ENCODE measurements at places on chromosomes 12 and 14. TPM values are rescaled to one million over a fixed set of nuclear protein-coding genes. Genes with fewer than 3 reads are reported as not detected.

- no peak for DNase-seq
These were observed 141.7 kb upstream of the DAAM1 start for GRCh38 chr14:59046746-59047145.

GRCh38 chr12:75805320-75805719 lies 226.3 kb downstream of the PHLDA1 start:
- DNase-seq = no peak

GRCh38 chr14:68676511-68676943 lies 116.3 kb downstream of the ZFP36L1 start:
- no peak for DNase-seq

DNA sequence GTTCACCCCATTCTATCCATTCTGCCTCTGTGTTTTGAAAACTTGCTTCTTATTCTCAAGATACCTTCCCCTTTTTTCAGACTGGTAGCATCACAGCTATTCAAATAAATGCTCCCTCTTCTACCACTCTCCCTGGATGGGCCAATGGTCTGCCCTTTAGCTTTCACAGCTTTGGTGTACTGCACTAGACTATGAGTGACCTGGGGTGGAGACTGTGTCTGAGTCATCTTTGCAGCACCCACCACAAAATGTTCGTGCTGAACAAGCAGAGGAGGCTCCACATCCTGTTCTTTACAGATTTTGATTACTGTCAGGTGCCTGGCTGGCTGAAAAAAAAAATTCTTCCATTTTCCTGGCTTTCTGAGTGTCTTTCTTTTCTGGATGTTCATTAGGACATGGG lies 1104.1 kb upstream of the TMEM132C start:
- peak; percentile 66 for DNase-seq

DNA sequence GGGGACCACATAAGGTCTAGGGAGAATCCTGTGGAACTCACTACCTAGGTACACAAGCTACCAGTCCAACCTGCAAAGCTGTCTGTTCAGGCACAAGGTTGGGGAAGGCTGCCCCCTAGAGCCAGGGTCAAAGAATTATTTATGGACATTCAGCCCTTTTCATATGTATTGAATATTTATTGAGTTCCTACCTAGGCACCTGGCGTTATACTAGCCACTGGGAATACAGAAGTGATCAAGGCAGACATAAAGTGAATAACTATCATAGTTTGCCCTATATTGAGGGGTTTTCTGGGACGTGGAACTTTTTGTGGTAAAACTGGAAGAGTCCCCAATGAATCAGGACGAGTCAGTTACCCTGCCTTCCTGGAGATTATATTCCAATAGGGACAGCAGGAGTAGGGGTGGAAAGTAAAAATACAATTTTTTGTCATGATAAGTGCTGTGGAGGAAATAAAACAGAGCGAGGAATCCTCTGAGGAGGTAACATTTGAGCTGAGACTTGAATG lies 5.8 kb upstream of the SLC48A1 start:
- DNase-seq = no peak

GRCh38 chr14:88143810-88144209 lies 138.9 kb downstream of the GPR65 start:
- no peak for DNase-seq

DNA sequence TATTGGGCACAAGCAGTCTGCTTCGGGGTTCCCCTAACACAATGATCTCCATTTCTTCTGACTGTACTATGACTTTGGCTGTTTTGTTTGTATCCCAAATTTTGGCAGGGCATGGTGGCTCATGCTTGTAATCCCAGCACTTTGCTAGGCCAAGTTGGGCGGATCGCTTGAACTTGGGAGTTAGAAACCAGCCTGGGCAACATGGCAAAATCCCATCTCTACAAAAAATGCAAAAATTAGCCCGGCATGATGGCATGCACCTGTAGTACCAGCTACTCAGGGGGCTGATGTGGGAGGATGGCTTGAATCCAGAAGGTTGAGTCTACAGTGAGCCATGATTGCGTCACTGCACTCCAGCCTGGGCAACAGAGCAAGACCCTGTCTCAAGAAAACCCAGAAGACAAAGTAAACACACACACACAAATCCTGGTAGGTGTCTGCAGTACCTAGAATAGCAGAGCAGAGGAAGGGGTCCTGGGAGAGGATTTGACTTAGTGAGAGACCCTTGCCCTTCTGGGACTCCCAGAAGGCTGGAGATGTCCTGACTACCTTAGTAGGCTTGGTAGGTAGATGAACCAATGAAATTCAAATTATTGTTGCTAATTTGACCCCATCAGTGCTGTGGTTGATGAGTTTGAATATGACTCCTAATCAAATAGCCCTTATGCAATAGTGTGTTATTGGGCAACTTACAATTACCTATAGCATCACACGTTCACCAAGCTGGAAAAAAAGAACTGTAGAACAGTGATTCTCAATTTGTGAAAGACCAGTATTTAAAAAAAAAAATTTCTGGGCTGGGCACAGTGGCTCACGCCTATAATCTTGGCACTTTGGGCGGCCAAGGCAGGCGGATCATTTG lies 6.8 kb upstream of the AEBP2 start:
- no peak for DNase-seq

DNA sequence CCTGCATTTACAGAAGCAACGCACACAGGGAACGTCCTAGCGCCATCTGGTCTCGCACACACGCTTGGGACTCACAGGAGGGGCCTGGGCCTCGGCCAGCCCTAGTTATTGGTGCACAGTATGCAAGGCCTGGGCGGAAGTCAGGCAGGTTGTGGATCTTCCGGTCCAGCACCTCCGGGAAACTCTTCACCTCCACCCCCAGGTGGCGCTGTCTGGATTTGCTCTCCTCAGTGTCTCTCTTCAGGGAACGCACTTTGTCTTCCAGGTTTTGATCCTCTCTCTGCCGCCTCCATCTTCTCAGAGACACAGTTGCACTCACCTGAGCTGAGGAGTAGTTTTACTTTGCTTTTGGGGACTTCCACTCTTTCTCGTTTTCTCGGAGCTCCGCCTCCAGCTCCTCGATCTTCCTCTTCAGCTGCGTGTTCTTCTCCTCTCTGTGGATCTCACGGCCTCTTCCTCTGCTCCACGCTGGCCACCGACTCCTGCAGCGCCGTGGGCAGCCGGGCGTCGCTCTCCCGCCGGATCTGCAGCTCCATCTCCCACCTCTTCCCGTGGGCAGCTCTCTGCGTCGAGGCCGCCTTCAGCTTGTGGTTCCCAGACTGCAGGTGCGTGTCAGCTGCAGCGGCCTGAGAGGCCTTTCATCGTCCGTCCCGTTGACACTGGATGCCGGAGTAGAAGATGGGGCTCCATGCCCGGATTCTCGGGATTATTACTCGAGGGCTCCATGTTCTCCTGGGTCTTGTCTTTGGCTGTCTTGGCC lies 933.8 kb downstream of the TMEM121 start:
- DNase-seq = no peak

GRCh38 chr14:105351920-105352851 lies 37.6 kb downstream of the PACS2 start:
- DNase-seq = peak; percentile 78

DNA sequence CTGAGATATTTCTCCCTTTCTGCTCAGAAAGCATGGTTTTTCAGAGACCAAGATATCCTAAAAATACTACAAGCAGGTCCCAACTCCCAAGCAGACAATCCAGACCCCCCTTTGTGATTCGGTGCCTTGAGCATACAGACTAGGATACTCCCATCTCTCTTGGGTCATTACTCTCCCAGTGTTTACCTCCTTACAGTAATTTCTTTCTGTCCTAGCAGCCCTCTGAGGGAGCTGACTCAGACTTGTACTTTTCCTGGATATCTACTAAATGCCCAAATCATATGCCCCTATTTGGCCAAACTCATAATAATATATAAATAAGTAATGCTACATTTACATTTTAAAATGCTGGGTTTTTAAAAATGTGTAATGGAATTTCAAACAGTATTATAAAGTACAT lies 355.6 kb downstream of the LRIG3 start:
- no peak for DNase-seq

The GLT1D1 gene
- not detected for total RNA-seq

The DCN gene
- 25.9 TPM for total RNA-seq

The RTL1 gene
- not detected for total RNA-seq
